ENCODE measurements at places on chromosomes 3 and 15.

GRCh38 chr3:128760042-128760441 is 34.1 kb downstream of the RAB7A start:
- no peak for DNase-seq

- no peak for DNase-seq
Observed at GRCh38 chr15:27831384-27832236, 267.5 kb downstream of the OCA2 start.

- DNase-seq = no peak
Observed at GRCh38 chr3:117809186-117810081, 1099.9 kb downstream of the TUSC7 start.

GRCh38 chr3:114690911-114691310 is 397.1 kb downstream of the TIGIT start:
- DNase-seq = no peak

DNA sequence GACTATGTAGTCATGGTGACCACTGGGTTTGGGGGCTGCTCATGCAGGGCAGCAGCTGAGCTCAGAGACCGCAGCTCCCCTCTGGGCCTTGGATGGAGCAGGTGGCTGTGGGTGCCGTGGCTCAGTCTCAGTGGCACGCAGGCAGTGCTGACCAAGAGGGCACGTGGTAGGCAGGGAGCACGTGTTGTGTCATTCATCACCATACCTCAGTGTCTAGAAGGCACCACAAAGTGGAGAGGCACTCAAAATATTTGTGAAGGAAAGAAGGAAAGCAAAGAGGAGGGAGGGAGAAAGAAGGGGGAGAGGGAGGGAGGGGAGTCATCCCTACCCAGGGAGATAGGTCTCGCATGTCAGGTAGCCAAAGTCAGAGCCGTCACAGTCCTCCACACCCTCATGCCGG is 26.1 kb downstream of the EAF1 start:
- no peak for DNase-seq

GRCh38 chr3:124248471-124249028 is 256.6 kb upstream of the ROPN1 start:
- DNase-seq = peak; percentile 53

DNA sequence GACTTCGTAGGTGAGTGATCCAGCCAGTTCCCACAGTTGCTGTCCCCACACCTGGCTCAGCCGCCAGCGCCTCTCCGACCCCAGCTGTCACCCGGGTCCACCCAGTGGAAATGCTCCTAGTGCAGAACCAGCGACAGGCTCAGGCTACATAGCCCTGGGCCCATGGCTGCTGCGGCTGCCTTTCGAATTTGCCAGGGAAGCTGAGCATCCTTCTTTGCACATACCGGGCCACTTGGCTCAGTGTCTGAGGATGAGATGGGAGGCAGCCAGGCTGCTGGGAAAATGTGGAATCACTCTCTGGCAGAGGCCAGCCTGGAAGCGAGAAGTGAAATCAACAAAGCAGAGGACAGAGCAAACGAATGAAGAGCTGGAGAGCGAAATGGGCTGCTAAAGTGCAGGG is 80.1 kb downstream of the ST8SIA2 start:
- no peak for DNase-seq

DNA sequence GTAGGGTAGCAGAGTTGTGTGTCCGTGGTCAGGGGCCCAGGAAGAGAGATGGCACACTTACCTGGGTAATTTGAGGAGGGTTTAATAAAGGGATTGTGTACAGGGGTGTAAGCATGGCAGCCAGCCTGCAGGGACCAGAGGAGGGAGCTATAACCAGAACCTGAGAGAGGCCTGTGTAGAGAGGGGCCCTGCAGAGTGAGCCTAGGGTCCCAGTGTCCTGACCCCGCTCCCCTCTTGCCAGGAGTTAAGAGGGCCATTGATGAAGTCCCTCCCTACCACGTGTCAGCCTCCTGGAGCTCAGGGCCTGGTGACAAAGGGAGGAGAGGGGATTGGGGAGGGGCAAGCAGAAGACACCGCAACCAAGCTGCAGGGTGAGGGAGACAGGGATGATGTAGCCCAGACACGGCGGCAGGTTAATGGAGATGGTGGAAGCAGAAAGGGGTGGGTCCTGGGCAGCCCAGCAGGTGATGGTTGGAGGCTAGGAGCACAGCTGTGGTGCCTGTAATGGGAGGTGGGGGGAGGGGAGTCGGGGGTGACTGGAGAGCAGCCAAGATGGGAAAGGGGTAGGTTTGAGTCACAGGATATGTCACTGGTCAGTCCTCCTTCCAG is 165.4 kb upstream of the TOPAZ1 start:
- DNase-seq = no peak

- no peak for DNase-seq
Observed at GRCh38 chr3:161619351-161619750, 122.7 kb downstream of the OTOL1 start.

DNA sequence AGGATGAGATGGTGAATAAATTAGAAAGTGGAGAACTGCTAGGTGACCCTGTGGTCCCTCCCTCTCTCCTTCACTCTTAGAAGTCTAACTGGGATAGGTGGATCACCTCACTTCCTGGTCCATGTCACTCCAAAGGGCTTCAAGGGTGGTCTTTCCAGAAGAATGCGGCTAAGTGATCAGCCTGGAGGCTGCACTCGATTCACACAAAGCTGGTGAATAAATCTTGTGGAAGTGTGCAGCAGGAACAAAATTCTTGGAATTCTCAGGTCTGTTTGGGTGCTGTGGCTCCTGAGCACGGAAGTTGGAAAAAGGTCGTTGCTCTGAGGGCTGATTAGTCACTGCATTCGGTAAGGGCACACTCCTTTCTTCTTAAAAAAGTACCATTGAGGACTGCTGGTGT is 46.3 kb downstream of the GASK1A start:
- DNase-seq = no peak

DNA sequence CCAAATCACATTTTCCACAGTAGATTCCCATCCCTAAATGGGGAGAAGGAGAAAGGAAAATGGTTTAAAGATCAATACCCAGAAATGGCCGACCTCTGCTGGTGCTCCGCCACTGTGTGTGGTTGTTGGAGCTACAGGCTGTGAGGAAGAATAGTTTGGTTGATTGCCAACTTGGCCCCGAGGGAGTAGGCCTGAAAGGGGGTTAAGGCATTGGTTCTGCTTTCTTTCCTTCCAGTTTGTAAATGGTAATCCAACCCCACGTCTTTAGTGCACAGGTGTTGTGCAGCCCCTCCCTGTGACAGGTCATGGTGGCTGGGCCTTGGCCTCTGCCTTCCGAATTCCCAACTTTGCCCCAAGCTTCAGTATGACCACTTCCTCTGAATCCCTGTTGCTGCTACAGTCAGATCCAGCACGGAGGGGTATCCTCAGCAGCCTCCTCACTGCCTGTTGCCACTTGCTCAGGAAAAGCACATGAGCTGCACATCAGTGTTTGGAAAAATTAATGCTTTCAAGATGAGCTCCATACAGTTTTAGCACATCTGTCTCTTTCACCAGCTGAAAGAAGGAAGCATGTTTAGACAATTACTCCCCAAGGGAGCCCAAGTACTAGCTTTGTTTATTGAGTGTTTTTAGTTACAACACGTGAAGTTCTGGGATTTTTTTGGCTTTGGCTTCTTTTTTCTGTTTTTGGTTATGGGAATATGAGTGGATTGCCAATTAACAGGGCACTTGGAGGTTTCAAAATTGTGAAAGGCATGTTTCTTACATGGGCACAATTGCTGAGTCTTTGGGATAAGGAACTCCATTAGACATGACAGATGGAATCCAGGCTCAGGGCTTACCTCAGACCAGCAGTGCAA is 92.3 kb upstream of the ROPN1 start:
- DNase-seq = no peak

DNA sequence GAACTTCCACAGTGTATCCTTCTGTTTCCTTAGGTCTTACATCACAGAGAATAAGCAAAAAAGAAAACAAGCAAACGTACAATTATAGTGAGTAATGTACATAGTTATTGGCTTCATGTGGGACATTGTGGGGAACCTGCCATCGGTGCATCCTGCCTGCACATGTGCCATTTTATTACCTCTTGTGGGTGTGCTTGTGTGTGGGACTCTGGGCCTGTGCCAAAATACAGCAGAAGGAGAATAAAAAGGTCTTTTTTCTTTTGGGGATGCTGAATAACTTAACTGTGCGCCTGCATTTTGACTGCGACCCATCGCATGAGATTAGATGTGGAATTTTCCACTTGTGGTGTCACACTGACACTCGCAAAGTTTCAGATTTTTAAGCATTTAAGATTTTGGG is 169.6 kb upstream of the DCBLD2 start:
- no peak for DNase-seq

DNA sequence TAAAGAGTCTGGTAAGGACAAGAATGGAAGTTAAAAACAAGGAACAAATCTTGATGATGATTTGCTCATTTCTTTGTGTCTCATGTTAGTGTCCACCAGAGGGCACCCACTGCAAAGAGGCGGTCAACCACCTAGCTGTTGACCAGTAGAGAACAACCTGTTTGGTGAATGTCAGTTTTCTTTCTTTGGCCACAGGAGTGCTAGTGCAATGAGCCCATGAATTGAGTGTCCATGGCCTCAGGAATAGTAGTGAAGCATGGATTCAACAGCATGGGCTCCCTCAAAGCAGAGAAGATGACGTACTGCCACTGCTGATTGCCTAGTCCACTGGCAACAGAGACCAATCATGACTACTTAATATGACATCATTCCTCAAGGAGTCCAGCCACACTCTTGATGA is 10.7 kb upstream of the CNTN6 start:
- peak; percentile 59 for DNase-seq
